ENCODE measurements at places on chromosomes 12 and 14. TPM values are rescaled to one million over a fixed set of nuclear protein-coding genes. Genes with fewer than 3 reads are reported as not detected.

The CLEC2B gene
- total RNA-seq = 6.8 TPM

The PLEKHG7 gene
- total RNA-seq = not detected

The MGST1 gene
- total RNA-seq = 60.1 TPM

The RPS26 gene
- 35.5 TPM for total RNA-seq

The HSP90AA1 gene
- 484 TPM for total RNA-seq

The GYS2 gene
- total RNA-seq = not detected

The SERPINA6 gene
- not detected for total RNA-seq

The KRT85 gene
- total RNA-seq = not detected

The FAM90A1 gene
- total RNA-seq = 0.46 TPM

The BCAT1 gene
- total RNA-seq = 5.8 TPM

The SLC38A4 gene
- 2.8 TPM for total RNA-seq

The CARMIL3 gene
- total RNA-seq = 0.08 TPM

The HSPB8 gene
- total RNA-seq = 572 TPM

The SYNDIG1L gene
- not detected for total RNA-seq

The KLRB1 gene
- total RNA-seq = 0.38 TPM

The NFE2 gene
- 1.1 TPM for total RNA-seq

The TAS2R8 gene
- not detected for total RNA-seq

The FGF6 gene
- total RNA-seq = not detected

The AQP5 gene
- 0.81 TPM for total RNA-seq

The BBOF1 gene
- total RNA-seq = 3.0 TPM

The ABCC9 gene
- total RNA-seq = 78.1 TPM

The KRT77 gene
- total RNA-seq = not detected

The KRT4 gene
- total RNA-seq = not detected

The POTEG gene
- total RNA-seq = not detected

The SLC39A9 gene
- 18.0 TPM for total RNA-seq

The KLRC2 gene
- total RNA-seq = not detected

The GDF11 gene
- total RNA-seq = 9.7 TPM

The CCDC196 gene
- not detected for total RNA-seq

The LIN7A gene
- 13.7 TPM for total RNA-seq

The ALG10B gene
- 6.7 TPM for total RNA-seq

The AMDHD1 gene
- total RNA-seq = 0.49 TPM

The SPIC gene
- not detected for total RNA-seq

The STYK1 gene
- total RNA-seq = not detected

The CTSG gene
- total RNA-seq = 2.6 TPM

The PLEKHH1 gene
- 7.3 TPM for total RNA-seq

The C1QL4 gene
- total RNA-seq = not detected
